Ovary (tissue), 10 donors: ENCODE measurements at places on chromosomes 3 and 15. TPM values are rescaled to one million over a fixed set of nuclear protein-coding genes. Genes with fewer than 3 reads are reported as not detected.
A peak's percentile ranks its signal among the peaks of the same experiment; 100 is the strongest.

Gene ACKR2
- 0.33 TPM for total RNA-seq

Gene CHDH
- 3.9 TPM for total RNA-seq

Gene MORC1
- total RNA-seq: not detected

- DNase-seq: no peak
These were observed 65.3 kb upstream of the GATM start for GRCh38 chr15:45443645-45444044.

DNA sequence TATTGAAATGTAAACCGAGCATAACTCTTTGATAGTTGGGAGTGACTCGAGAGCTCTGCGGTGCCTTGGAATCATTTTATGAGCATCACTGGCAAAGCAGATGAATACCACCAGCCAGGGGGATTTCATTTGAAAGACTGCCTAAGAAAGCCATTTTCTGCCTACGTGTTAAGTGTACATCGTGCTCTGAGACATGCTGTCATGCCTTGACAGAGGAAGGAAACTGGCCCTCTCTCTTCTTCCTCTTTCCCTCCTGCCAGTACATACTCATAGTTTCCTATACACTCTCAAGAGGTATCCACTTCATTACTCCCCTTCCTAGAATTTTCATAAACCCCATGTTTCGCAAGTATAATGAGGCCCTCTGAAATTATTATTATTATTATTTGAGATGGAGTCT lies 8.8 kb downstream of the BCL2A1 start:
- DNase-seq: no peak

DNA sequence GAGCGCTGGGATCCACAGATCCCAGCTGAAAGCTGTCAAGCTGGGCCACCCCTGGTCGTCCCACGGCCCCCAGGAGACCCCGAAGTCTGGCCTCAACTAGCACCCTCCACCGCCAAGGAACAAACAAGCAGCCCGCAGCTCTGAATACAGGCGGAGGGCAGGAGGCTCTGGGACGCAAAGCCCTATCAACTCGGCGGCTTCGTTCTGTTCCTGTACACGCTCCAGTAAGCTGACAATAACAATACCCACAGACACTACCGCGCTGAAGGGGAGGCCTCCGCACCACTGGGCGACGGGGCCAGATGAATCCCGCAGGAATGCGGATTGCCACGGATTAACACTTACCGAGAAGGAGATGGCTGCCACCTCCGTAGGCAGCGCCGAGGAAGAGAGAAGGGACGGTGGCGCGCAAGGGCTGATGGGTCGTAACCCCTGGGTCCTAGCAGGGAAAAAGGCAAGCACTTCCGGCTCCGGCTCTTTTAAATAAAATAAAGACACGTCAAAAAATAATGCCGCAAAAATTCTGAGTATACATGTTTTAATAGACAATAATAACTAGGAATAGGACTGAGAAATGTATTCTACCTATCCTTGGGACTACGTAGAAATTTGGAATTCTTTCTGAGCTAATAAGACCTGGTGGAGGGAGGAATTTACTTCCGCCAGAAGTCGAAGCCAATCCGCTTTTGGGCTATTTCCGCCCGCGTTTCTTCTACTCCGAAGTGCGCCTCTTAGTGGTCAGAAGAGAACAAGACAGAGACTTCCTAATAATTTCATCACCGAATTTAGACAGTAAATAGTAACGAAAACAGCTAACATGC lies at the start of gene RPL32:
TSS of gene RPL32 (minus strand) at position 417 of the 821 bp plus-strand sequence. CDS start 1,328 bp downstream, outside the sequence.
- peak; percentile 89 for DNase-seq

DNA sequence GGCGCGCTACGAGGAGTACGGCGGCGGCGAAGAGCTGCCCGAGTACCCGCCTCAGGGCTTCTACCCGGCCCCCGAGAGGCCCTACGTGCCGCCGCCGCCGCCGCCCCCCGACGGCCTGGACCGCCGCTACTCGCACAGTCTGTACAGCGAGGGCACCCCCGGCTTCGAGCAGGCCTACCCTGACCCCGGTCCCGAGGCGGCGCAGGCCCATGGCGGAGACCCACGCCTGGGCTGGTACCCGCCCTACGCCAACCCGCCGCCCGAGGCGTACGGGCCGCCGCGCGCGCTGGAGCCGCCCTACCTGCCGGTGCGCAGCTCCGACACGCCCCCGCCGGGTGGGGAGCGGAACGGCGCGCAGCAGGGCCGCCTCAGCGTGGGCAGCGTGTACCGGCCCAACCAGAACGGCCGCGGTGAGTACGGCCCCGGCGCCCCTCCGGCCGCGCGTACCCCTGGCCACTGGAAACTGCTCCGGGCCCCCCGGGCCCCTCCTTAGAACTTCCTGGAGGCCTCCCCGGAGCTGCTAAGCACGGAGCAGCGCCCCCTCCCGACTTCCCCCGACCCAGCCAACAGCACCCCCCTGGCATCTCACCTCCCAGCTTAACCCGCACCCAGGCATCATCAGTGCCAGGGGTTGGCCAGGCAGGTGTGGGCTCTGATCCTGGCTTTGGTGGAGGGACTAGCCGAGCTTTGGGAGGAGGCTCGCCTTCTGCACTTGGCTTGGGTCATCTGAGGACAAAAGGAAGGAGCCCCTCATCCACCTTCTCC lies 1.4 kb downstream of the LOXL1 start:
- DNase-seq: peak; percentile 82

- DNase-seq: no peak
These were observed 1.8 kb downstream of the SPTSSB start for GRCh38 chr3:161369531-161369930.

GRCh38 chr3:72265256-72266015 lies 480.5 kb upstream of the PROK2 start:
- no peak for DNase-seq

DNA sequence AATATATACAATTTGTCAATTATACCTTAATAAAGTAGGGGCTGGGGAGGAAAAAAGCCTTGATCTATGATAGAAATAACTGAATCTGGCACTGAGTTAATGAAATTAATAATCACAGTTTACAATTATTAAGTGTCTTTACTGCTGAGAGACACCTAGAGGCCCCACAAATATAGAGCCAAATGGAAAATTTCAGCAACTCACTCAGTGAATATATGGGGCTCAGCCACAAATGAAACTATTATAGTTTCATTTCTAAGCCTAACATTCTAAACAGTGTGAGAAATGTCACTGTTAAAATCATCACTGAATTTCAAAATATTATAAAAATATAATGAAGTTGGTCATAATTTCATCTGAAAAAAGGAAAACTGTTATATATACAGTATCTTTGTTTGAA lies 40.3 kb downstream of the GNB4 start:
- DNase-seq: no peak

DNA sequence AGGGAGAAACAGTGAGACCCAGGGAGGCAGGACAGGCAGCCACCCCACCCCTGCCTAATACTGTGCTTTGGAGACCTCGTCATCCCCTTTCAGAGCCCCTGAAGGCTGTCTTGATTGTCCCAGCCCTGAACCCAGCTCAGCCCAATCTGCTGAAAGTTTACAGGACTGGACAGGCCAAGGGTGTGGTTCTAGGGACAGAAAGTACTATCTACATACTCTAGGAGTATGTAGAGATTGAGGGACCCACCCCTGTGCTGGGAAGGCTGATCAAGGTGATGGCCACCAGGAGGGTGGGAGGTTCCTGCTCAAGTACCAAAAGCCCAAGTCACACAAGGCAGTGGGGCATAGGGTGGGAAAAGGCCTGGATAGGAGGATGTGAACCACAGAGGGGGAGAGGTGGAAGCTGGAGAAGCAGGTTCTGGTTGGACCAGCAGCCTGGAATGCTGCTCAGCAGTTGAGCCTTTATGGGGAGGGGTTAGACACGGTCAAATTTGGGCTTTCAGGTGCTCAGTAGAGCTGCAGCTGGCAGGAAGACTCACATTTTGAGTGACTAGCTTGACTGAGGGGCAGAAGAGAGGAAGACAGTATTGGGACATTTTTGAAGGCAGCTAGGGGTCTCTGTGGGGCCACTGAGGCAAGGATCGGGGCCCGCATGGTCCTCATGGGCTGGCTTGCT lies 6.7 kb downstream of the NBEAL2 start:
- no peak for DNase-seq

- no peak for DNase-seq
These were observed 6.2 kb downstream of the UBE2E1 start for GRCh38 chr3:23811919-23812318.
